ENCODE measurements at places on chromosomes 7 and 10.

- DNase-seq = no peak
Observed at GRCh38 chr7:108327353-108327752, 128.9 kb downstream of the NRCAM start.

DNA sequence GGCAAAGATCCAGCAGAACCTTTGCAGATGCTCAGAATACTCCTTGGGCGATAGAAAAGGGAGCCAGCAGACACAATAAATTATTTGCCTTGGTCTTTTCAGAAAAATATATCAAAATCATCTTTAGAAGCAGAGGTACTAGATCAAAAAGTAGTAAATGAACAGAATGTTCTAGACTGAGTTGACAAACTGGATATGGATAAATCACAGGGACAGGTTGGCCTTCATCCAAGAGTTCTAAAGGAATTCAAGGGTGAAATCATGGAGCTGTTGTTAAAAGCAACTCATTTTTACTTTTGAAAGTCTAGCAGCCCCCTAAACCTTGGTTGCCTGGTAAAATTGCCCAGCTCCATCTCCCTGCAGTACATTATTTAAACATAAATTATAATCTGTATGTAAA is 99.1 kb downstream of the PLCE1 start:
- DNase-seq = no peak

DNA sequence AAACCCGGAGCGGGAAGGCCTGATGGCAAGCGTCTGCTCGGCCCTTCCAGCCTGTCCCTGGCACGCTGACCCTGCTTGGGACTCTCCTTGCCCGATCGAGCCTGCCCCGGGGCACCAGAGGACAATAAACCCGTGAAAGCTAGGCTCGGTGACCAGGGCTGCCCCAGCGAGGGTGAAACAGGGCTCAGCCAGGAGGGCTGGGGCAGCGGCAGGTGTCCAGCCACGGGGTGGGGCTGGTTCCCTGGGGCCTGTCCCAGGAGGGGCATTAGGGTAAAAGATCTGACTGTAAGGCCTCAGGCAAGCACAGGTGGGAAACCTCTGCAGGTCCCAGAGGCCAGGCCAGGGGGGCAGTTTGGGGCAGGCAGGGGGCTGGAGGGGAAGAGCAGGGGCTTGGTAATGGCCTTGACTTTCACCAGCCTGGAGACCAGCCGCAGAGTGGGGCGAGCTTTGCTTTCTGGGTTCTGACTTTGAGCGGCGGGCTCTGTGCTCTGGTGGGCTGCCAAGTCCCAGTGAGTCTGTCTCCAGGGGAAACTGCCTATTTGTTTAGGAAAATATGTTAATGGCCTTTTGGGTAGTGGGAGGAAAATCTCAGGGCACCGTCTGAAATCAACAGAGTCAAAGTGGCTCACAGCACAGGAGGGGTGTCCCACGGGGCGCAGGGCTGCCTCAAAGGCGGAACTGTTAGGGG is 68.2 kb upstream of the INPP5A start:
- no peak for DNase-seq

GRCh38 chr7:92064438-92065029 is 69.7 kb downstream of the CYP51A1 start:
- no peak for DNase-seq

DNA sequence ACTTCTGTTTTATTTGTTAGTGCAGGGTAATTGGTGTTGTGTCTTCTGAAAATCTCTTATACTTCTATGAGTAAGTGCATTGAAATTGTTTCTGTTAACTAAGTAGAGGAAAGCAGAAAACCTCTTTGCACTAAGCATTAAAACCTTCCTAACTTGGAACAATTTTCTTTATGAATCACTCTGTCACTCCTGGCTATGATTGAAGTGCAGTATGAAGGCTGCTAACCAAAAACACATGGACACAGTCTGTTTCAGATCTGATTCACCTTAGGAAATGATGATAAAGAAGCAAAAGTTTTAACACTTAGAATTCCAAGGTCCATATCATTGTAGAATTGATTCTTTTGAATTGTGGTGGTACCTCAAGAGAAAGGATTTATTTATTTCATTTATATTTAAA is 41.9 kb downstream of the MET start:
- DNase-seq = no peak

GRCh38 chr10:22133749-22134624 is 83.8 kb downstream of the EBLN1 start:
- no peak for DNase-seq

DNA sequence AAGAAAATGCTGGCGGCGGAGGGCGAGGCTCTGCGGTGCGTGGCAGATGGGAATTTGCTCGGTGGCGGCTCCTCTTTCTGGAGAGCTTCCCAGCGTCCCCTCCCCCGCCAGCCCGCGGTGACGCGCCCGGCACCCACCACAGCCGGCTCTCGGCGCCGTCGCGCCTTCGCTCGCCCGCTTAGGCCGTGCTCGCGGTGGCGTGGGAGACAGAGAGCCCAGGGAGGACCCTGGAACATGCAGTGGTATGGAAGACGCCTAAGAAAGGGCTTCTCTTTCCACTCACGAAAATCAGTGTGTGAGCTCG is 576 bp upstream of the CSGALNACT2 start:
- peak; percentile 52 for DNase-seq

DNA sequence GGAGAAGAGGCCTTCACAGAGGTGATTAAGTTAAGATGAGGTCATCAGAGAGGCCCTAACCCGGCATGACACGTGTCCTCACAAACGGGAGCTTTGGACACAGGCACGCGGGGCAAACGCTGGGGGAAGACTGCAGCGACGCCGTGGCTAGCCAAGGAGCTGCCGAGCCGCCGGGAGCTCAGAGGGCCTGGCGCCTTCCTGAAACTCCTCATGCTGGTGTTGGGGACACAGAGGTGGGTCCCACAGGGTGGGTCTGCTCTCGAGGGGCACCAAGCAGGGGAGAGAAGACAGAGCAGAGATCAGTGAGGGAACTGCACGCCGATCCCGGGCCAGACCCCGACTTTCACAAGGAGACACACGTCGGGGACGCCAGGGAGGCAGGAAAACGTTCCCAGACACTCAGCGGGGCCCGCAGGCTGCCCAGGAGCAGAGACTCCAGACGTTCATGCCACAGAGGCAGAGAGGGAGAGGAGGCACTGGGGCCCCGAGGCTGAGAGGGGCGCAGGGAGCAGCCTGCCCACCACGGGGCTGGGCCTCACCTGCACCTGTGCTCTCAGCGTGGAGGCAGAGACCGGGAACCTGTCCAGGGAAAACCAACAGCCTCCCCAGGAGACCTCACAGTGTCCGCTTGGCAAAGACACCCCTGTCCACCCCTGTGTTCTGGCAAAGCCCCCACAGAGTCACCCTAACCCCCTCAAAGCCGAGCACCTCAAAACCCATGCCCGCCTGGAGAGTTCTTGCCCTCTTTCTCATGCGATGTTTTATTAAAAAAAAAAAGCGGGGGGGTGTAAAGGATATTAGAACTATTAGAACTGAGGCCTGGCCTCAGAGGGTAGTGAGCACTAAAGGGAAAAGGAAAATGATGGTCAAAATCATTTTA is 103.8 kb downstream of the PDGFA start:
- DNase-seq = no peak

GRCh38 chr7:137667633-137668387 is 179.0 kb downstream of the DGKI start:
- no peak for DNase-seq

- no peak for DNase-seq
Observed at GRCh38 chr10:4453950-4454349, 372.1 kb upstream of the AKR1E2 start.

DNA sequence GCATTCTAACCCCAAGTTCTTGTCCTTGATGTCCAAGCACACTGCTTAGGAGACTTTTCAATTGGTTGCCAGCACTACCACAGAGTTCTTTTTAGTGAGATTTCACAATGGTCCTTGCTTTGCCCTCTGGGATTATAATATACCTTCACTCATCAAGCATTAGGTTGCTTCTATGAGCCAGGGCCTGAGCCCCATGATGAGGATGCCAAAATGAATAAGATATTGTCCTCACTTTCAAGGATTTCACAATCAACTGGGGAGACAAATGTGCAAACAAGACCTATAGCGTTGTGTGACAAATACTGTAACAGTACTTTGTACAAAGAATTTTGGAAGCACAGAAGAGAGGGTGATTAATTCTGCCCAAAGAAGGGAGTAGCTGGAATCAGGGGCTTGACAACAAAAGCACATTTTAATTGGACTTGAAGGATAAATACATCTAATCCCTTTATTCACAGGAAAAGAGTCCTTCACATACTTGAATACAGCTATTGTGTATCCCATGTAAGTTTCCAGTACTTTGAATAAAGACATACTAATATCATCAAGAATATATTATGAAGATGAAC is 263.6 kb upstream of the LRRN3 start:
- DNase-seq = no peak

DNA sequence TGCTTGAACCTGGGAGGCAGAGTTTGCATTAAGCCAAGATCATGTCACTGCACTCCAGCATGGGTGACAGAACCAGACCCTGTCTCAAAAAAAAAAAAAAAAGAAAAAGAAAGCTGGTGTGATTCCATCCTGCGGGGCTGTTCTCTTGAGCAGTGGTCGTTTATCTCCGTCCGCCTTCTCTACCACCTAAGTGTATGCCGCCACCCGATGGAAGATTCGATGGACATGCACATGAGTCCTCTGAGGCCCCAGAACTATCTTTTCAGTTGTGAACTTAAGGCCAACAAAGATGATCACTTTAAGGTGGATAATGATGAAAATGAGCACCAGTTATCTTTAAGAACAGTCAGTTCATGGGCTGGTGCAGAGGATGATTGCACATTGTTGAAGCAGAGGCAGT is 65.7 kb downstream of the ABRAXAS2 start:
- no peak for DNase-seq

- no peak for DNase-seq
Observed at GRCh38 chr7:144987686-144988085, 151.8 kb upstream of the TPK1 start.

GRCh38 chr7:130598056-130598455 is 70.5 kb downstream of the COPG2 start:
- no peak for DNase-seq

DNA sequence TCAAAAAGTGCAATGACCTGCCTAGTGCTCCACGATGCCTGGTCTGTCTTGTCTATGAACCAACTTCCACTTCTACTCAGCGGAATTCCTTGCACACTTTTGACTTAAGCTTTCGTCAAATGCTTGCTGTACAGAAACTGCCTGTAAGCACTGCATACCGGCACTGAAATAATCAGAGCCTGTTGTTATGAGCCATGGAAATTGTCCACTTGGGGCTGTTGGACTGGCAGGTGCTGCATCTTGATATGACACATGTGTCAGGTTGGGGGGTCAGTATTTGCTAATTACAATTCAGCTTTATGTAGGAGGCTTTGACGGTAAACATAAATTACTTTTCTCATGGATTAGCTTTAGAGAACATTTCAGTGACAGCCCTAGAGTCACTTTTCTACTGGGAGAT is 32.0 kb upstream of the KLF6 start:
- no peak for DNase-seq

GRCh38 chr10:29555746-29556481 is 78.9 kb downstream of the SVIL start:
- no peak for DNase-seq

DNA sequence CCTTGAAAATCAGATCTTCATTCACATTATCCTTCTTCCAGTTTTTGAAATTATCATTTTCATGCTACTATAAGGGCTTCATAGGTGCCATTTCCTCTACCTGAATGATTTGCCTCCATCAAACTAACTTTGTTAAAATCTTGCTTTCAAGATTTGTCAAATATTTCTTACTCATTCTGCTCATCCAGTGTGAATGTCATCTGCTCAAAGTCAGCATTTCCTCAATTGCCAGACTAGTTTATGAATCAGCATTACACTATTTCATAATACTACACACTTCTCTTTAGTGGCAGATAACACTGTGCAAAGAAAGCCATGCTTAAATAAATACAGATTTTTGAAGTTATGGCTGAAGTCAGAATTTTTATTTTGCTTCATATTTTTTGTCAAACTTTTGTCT is 21.3 kb upstream of the LIPF start:
- no peak for DNase-seq

DNA sequence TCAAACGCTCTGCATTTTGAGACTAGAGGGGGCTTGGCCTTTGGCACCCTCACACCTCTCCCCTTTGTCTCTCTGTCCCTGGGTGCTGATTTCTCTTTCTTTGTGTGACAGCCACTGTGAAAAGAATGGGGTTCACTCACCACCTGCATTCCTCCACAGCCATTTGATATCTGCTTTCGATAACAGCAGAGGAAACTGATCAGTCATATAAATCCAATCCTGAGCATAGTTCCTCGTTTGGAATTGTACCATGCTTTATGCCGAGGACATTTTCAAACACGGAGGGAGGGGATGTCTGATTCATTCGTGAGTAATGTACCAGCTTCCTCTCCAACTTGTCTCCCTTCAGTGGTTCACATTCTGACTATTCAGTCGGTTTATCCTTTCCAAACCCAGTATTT is 15.8 kb downstream of the MET start:
- DNase-seq = no peak

GRCh38 chr7:24727154-24728120 is 29.8 kb downstream of the GSDME start:
- DNase-seq = no peak

DNA sequence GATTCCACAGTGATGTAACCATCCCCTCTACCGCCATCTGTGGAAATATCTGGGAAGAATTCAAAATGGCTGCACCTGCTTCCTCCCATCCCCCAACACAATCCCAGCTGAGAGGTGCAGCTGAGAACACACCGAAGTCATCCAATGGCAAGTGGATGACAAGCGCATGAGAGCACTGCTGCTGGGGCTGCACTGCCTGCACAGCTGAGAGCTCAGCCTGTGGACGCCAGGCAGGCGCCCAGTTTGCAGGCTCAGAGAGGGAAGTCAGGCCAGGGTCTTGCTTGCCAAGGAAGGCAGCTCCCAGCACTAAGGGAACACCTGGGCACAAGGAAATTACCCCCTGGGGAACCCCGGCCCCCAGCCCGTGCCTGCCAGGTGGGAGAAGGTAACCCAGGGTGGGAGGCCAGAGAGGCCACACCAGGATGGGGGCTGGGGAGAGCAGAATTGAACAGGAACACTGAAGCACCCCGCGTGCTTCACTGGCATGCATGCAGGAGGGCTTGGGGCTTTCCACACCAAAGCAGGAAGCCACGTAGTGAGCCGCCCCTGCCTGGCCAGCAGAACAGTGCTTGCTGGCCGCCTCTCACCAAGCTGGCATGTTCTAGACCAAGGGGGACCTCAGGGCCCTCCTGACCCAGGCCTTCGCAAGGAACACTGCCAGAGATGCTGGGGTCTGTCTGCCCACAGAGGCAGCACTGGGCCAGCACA is 46.2 kb downstream of the FAM53B start:
- peak; percentile 41 for DNase-seq

GRCh38 chr7:154871507-154871906 is 131.4 kb downstream of the PAXIP1 start:
- no peak for DNase-seq

DNA sequence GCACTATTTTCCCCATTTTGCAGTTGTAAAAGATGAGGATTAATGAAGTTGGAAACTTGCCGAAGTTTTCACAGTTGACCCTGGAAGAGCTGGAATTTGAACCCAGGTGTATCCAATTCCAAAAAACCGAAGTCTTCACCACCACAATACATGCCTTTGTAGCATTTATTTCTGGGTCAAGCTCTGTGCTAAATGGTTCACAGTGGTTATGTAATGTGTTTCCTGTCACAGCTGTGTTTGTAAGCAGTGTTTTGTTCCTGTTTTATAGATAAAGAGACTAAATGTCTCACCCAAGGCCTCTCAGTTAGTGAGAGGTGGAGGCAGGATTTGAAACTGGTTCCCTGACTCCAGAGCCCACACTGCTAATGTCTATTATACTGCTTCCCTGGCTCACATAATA is 17.6 kb downstream of the SFTPA2 start:
- DNase-seq = no peak

Measured in stimulated activated naive CD8-positive, alpha-beta T cell treated with anti-CD3 and anti-CD28 coated beads, Interleukin-15, amount 100 ng/mL, for 72 hours (primary cell).